ENCODE measurements at places on chromosomes 16 and 17.

DNA sequence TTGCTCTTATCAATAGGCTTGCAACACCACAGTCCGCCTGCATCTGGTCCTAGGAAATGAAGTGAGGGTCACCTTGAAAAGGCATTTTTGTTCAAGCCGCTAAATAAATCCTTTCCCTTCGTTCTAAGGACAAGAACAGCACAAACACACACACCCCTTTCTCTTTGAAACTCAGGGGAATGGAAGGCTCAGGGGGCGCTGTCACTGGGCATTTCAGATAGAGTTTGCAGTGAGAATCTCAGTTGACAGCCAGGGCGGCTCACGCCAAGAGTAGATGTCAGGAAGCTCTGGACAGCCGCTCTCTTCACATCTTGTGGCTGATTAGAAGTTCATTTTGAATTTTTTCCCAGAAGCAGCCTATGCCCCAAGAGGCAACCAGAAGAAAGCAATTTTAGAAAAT, 39.8 kb downstream of the ABAT start:
- no peak for DNase-seq

DNA sequence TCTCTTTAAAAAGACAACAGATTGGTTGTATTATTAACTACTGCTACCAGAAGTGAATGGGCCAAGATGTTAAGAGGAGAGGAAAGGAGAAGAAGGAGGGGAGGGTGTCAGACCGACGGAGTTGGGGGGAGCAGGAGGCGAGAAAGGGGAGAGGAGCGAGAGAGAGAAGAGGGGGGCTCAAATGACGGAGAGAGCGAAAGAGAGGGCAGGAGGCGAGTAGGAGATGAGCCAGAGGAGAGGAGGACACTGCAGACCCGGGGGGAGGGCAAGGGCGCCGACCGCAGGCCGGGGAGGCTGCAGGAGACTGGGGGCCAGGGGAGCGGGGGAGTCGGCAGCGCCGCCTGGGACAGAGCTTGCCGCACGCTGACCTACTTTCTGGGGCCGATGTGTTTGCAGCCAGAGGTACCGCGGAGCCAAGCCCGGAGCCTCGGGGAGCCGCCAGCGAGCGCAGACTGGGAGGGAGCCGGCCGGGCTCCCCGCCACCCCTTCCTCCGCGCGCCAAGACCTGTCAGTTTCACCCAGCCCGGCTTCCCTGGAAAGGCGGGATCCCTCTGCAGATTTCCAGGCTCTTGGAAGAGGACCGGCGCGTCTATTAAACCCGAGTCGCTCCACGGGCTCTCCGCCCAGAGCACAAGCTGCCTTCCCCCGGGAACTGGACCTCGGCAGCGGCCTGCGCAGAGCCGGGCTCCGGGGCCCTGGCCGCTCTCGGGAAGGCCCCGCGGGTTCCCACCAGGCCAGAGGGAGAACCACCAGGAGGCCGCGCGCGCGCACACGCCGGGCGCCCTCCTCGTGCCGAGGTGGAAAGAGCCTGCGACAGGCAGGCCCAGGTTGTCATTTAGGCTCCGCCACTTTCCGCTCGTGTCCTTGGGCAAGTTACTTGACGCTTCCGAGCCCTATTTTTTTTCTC, 74.6 kb downstream of the CMC2 start:
- DNase-seq: peak; percentile 86

- peak; percentile 63 for DNase-seq
Observed at GRCh38 chr17:16415031-16415924, at the start of gene TRPV2. TRPV2 (plus strand) TSS chr17:16415571; CDS start chr17:16417669, 2,098 bp downstream.

- no peak for DNase-seq
Observed at GRCh38 chr17:1473841-1474240, 17.8 kb upstream of the CRK start.

DNA sequence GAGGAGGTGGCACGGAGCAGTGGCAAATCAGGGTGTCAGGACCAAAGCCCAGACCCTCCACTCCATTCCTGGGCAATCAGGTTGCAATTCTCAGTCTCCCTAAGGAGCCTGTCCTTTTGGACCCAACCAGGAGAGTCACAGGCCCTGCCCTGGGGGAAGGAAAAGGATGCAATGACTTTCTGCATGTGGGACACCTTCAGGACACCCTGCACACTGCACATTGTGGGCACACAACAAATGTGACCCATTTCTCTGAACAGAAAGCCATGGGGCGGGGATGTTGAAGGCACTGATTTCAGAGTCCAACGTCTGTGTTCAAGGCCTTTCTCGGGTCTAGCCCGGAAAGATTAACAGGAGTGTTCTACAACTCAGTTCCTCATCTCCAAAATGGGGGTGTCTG, 286.2 kb upstream of the FOXF1 start:
- DNase-seq: no peak

GRCh38 chr16:31880322-31880979, 6.8 kb downstream of the ZNF267 start:
- no peak for DNase-seq

- DNase-seq: no peak
Observed at GRCh38 chr16:88971371-88972097, 5.5 kb downstream of the CBFA2T3 start.

DNA sequence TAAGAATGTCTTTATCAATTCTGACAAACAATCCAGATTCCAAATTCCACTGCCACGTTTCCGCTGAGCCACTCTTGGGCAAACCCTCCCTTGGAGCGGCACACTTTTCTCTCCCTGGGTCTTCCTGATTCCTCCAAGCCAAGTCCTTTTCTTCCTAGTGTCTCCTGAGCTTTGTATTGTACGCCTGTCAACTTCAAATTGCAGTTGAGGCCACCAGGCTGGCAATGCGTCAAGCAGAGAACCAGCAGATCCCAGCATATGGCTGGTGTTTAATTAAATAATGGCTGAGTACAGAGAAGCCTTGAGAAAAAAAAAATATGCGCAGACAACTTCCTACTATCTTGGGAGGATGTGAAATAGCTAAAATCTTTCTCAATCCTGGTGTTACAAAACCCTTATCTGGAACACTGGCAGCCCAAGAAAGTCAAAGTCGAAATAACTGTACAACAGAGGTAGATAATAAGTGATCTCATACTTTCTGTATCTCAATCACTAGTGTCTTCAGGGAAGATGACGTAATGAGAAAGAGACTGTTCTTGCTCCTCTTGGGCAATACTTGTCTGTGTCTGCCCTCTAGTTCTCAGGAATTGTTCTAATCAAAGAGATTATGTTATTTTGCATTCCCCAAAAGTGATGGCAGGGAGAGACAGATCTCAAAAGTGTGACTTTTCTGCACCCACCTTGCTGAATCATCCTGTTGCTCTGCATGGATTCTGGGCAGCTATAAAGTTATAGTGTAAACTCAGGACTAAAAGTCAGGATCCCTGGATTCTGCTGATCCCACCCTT, 15.0 kb downstream of the SMIM36 start:
- DNase-seq: no peak

DNA sequence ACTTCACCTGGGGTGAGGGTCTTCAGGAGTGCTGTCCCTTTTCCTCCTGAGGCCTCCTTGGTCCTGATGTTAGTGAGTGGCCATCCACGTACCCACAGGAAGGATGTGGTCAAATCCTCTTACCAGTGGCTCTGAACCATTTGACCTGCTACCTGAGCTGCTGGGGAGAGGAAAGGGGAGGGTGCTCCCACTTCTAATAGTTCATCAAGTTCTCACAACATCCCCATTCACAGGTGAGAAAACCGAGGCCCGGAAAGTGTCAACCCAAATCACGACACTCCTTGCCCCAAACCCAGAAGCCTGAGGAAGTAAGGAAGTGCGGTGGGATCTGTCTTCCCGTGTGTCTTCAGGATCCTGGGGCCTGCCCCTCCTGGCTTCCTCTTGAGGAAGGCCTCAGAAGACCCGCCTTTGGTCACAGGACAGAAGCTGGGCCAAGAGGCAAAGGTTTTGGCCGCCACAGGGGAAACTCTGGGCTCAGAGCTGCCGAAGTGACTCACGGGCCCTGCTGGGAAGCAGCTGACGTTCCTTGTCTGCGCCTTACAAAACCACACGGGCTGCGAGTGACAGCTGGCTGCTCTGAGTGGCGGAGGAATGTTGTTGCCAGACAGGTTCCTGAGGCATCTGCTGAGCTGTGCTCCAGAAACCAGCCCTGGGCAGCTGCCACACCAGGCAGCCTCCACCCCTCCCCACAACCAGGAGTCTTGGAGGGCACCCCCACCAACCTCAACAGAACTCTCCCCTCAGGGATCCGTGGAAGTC, 13.9 kb upstream of the KIFC3 start:
- DNase-seq: peak; percentile 83
